HCT116 (cell line): ENCODE measurements at places on chromosomes 3 and 15.

DNA sequence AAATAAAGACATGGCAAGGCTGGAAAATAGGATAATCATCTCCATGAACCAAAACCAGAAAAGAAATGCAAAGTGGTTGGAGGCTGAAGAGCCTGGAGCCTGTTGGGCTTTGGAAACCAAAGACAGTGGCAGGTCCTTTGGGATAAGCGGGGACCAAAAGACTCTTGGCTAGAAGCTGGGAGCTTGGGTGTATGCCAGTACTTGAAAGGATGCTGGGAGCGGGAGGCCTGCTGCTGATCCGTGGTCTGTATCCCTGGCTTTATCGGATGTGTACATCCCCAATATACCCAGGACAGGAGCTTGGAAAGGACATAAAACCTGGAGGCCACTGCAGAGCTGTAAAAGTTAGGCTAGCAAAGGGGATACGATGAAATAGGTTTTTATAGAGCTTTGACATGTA lies 1.3 kb upstream of the CHRNB4 start:
- DNase-seq = no peak

- no peak for DNase-seq
Measured at GRCh38 chr3:53155760-53156159, 5.2 kb upstream of the PRKCD start.

DNA sequence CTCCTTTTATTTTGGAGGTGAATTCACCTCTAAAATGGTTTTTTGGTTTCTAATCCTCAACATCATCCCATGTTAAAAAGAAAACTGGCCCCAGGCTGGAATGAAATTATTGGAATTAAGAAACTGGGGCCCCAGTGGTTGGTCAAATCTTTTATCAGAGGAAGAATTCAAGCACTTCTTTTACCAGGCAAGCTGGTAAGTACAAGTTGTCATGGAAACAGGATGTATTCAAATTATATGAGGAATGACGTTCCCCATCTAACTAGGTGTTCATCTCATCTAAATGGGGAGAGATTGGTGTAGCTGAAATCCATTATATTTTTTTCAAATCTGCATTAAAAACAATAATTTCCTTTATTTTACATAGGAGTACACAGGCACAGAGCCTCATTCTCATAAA lies 9.7 kb upstream of the EIF4E3 start:
- no peak for DNase-seq

DNA sequence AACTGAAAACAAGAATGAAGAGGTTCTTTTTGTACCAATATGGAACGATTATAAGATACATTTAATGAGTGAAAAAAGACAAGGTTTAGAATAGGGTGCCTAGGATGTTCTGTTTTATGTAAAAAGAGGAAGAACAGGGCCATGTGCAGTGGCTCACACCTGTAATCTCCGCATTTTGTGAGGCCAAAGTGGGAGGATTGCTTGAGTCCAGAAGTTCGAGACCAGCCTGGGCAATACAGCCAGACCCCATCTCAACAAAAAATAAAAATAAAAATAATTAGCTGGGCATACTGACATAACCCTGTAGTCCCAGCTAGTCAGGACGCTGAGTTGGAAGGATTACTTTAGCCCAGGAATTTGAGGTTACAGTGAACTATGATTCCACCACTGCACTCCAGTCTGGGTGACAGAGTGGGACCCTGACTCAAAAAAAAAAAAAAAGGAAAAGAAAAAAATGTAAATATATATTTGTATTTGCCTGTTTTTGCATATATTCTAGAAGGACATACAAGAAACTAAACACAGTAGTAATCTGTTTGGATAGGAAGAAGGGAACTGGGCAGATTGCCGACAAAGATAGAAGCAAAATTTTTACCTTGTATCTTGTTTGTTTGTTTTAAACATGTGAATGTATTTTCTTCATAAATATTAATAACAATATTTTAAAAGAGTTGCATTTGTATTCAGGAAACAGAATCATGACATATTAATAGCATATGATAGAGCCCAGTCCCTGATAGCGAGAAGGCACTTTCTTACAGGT lies 174.3 kb downstream of the SOX2 start:
- DNase-seq = no peak

DNA sequence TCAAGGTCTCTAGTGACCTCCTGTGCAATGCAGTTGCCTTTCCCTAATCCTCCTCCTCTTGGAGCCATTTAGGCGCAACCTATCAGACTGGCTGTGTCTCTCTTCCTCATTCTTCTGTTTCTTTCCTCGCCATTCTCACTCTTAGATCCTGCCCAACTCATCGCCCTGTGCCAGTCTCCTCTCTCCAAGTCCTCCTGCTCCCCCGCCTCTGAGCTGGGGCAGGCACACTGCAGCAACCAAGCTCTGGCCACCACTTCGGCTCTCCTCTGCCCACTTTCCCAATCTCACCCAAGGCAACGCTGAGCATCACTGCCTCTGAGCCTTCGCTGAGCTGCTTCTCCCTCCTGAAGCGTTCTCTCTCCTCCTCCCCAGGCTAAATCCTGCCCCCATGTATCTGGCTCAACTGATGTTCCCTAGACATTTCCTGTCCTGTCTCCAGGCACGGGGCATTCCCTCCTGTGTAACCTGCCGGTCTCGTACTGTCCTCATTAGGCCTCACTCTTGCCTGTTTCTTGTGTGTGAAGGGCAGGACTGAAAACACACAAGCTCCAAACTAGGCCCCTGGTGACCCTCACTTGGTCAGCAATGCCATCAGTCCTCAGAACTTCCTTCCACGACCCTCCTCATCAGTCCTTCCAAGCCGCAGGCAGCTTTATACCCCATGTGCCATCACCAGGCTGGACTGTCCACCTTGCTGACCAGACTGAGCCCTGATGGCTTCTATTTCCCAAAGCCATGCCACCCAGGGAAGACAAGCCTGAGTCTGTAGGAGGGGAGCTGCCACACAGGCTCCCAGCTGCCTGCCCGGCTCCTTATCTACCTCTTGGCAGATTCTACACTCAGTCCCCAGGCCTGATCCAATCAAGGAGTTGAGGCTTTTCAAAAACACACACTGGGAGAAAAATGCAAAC lies 85.6 kb downstream of the SEC22A start:
- no peak for DNase-seq

DNA sequence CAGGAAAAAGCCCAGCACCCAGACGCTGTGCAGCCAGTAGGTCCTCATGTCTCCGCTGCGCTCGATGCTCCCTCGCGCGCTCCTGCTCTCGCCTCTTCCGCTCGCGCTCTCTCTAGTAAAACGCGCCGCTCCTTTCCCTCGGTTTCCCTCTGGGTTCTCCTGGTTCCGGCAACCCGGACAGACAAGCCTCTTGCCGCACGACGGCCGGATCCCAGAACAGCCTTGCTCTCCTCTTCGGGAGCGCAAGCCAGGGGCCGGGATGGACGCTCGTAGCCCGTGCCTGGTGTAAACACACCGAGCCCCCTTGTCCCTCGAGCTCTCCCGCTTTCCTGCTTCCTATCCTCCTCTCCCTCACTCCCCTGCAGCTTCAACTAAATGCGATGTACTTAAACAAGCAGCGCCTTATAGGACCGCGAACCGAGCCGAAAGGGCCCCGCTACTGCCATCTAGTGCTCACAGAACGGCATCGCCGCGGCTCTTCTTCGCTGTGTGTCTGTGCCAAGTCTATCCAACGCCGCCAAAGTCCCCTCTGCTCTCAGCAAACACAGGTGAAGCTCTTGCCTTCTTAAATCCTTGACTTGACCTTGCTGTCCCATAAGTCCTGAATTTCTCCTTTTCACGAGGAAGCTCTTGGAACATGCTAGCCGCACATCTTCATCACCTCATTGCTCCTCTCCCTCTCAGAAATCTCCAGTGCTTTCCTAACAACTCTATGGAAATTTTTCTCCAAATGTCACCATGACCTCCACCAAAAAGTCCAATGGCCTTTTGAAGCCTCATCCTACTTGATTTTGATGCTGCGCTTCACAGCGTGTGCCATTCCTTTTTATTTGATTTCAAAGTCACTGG lies 1037.2 kb downstream of the IGSF11 start:
- DNase-seq = peak; percentile 15

- no peak for DNase-seq
Measured at GRCh38 chr15:49279521-49280456, 109.7 kb downstream of the GALK2 start.

GRCh38 chr3:81998139-81998755 lies 236.8 kb upstream of the GBE1 start:
- no peak for DNase-seq

DNA sequence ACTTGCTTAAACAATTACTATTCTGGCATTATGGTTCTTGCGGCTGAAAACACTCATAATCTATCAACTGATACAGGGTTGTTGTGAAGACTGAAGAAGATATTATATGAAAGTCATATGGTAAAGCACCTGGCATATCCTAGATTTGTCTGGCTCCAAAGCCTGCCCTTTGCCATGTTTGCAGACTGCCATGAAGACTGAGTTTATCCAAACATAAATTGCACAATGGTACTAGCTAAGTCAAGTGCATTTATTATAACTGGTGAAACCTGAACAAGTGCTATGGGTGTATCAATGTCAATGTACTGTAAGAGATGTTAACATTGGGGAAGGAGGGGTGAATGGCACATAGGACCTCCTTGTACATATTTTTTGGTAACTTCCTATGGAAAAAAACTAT lies 87.4 kb upstream of the MEX3B start:
- no peak for DNase-seq

DNA sequence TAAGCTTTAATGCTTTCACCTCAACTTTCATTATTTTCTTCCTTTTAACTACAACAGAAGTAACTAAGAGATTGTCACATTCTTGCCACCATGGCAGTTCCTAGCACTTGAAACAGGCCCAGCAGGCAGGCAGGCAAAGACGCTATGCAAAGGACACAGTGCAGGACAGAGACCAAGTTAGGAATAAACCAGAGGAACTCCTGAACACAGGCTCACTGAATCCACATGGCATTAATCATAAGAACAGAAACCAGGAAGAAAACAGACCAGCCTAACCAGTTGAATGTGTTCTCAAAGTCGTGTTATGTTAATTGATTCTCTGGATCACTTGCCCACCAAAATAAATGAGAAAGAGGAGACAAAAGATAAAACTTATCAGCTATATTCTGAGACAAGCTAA lies 397.6 kb downstream of the TBL1XR1 start:
- DNase-seq = no peak

- no peak for DNase-seq
Measured at GRCh38 chr3:53766706-53767105, 79.5 kb downstream of the CHDH start.

GRCh38 chr15:66291816-66292570 lies 1.4 kb upstream of the DIS3L start:
- DNase-seq = no peak

DNA sequence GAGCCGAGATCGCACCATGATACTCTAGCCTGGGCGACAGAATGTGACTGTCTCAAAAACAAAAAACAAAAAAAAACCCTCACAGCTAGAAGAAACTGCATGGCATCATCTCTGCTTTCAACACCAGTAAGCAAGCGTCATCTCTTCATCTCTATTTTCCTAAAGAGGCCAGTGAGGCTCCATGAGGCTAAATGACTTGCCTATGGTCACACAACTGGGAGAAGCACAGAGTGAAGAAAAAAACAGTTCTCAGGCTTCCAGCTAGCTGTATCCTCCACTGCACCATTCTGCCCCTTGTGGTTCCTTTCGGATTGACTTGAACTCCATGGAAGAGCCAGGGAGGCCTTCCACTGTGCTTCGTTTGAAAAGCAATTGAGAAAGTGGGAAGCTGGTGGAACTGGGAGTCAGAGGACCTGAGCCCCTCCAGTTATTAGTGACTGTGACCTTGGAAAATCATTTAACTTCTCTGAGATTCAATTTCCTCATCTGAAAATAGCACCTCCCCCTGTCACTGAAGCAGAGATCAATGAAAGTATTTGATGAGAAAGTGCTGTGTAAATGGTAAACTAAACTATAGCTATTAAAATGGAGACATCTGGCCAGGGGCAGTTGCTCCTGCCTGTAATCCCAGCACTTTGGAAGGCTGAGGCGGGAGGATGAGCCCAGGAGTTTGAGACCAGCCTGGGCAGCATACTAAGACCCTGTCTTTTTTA lies 32.1 kb upstream of the DENND4A start:
- peak; percentile 58 for DNase-seq

- DNase-seq = no peak
Measured at GRCh38 chr15:87748483-87748882, 508.1 kb downstream of the NTRK3 start.

GRCh38 chr3:171321559-171322360 lies 138.4 kb downstream of the TNIK start:
- no peak for DNase-seq

- DNase-seq = no peak
Measured at GRCh38 chr15:101048176-101048575, 129.0 kb downstream of the LRRK1 start.

- no peak for DNase-seq
Measured at GRCh38 chr3:60079076-60079475, 1029.3 kb upstream of the CFAP20DC start.

DNA sequence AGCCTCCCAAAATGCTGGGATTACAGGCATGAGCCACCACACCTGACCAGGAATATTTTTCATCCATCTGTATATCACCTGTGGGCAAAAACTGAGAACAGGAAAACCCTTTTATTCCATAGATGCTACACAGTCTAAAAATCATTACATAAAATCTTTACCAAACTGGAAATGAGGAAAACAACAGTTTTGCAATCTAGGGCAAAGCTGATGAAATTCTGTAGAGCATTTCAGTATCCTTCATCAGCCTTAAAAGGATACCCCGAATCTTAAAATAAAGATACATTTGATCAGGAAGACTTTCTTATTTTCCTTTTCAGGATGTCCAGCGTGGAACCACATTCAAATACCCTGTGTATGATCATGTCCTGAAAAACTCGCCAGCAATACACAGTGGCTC lies 7.1 kb downstream of the SIAH2 start:
- DNase-seq = no peak

- peak; percentile 0 for DNase-seq
Measured at GRCh38 chr3:76107935-76108570, 322.7 kb upstream of the ZNF717 start.

DNA sequence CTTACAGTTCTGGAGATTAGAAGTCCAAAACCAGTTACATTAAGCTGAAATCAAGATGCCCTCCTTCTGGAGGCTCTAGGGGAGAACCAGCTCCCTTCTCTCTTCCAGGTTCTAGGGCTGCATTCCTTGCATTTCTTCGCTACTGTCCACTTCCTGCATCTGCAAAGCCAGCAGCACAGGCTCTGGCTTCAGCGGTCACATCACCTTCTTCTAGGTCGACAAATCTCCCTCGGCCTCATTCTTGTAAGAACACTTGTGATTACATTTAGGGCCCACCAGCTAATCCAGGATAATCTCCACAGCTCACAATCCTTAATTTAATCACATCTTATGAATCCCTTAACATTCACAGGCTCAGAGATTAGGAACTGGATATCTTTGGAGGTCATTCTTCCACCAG lies 73.8 kb downstream of the MINAR1 start:
- DNase-seq = no peak

- DNase-seq = no peak
Measured at GRCh38 chr3:36907911-36908646, 36.8 kb downstream of the TRANK1 start.

- no peak for DNase-seq
Measured at GRCh38 chr3:76679541-76679940, 360.4 kb upstream of the ROBO2 start.

DNA sequence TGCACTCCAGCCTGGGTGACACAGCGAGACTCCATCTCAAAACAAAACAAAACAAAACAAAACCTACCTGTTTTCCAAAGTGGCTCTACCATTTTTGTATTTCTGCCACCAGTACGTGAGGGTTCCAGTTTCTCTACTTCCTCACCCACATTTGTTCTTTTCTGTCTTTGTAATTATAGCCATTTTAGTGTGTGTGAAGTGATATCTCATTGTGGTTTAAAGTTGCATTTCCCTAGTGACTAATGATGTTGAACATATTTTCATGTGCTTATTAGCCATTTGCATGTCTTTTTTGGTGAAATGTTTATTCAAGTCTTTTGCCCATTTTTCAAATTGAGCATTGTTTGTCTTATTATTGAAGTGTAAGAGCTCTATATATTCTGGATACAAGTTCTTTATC lies 50.7 kb downstream of the TRA2B start:
- DNase-seq = no peak
